ENCODE measurements at places on chromosomes 5 and 9. TPM values are rescaled to one million over a fixed set of nuclear protein-coding genes. Genes with fewer than 3 reads are reported as not detected.

The S1PR3 gene
- total RNA-seq = 36.6 TPM

The TENT4A gene
- 22.3 TPM for total RNA-seq

The TMEFF1 gene
- total RNA-seq = 1.5 TPM

The CDX1 gene
- not detected for total RNA-seq

The VCP gene
- total RNA-seq = 293 TPM

The TEX48 gene
- not detected for total RNA-seq

The PCDHB4 gene
- 0.03 TPM for total RNA-seq

The HRH2 gene
- 0.64 TPM for total RNA-seq

The ANKRD33B gene
- total RNA-seq = 13.1 TPM

The ZNG1C gene
- total RNA-seq = 58.5 TPM

The PDZD2 gene
- total RNA-seq = 0.21 TPM

The ZNF462 gene
- total RNA-seq = 5.9 TPM

The PPP3R2 gene
- not detected for total RNA-seq

The CD274 gene
- 2.8 TPM for total RNA-seq

The ADRB2 gene
- 0.61 TPM for total RNA-seq

The FREM1 gene
- total RNA-seq = not detected

The CER1 gene
- total RNA-seq = not detected

The PTGS1 gene
- 1.3 TPM for total RNA-seq

The PCDHB14 gene
- 0.06 TPM for total RNA-seq

The ITK gene
- 0.09 TPM for total RNA-seq

The SNCAIP gene
- total RNA-seq = not detected

The NXNL2 gene
- total RNA-seq = 0.67 TPM

The PCDHGB6 gene
- 0.12 TPM for total RNA-seq

The CEL gene
- 0.38 TPM for total RNA-seq

The KLF4 gene
- 14.2 TPM for total RNA-seq

The FOXD4 gene
- 0.58 TPM for total RNA-seq

The WNT8A gene
- total RNA-seq = not detected

The SPATA31D4 gene
- not detected for total RNA-seq

The AIF1L gene
- 1.3 TPM for total RNA-seq

The EPB41L4B gene
- 5.9 TPM for total RNA-seq

The MARVELD2 gene
- total RNA-seq = 2.6 TPM

The GPRIN1 gene
- 10.3 TPM for total RNA-seq

The NRARP gene
- total RNA-seq = 3.5 TPM

The SPINK13 gene
- total RNA-seq = not detected

The ARHGEF28 gene
- total RNA-seq = 17.8 TPM

The FYB1 gene
- 17.1 TPM for total RNA-seq

The ANKRD55 gene
- total RNA-seq = not detected

The MARCHF3 gene
- total RNA-seq = 0.90 TPM

The CARD6 gene
- total RNA-seq = 4.5 TPM

The SHISAL2B gene
- not detected for total RNA-seq

The CAMK4 gene
- not detected for total RNA-seq

All from A549 treated with DMSO at 1 μM for 4 hours (cell line).